ENCODE measurements at places on chromosomes 5 and 9.

GRCh38 chr9:136605988-136606660 lies 56.6 kb upstream of the EGFL7 start:
- no peak for DNase-seq

- no peak for DNase-seq
Measured at GRCh38 chr5:32055891-32056866, 117.9 kb downstream of the GOLPH3 start.

GRCh38 chr9:122039234-122039633 lies 53.9 kb downstream of the TTLL11 start:
- DNase-seq: no peak

DNA sequence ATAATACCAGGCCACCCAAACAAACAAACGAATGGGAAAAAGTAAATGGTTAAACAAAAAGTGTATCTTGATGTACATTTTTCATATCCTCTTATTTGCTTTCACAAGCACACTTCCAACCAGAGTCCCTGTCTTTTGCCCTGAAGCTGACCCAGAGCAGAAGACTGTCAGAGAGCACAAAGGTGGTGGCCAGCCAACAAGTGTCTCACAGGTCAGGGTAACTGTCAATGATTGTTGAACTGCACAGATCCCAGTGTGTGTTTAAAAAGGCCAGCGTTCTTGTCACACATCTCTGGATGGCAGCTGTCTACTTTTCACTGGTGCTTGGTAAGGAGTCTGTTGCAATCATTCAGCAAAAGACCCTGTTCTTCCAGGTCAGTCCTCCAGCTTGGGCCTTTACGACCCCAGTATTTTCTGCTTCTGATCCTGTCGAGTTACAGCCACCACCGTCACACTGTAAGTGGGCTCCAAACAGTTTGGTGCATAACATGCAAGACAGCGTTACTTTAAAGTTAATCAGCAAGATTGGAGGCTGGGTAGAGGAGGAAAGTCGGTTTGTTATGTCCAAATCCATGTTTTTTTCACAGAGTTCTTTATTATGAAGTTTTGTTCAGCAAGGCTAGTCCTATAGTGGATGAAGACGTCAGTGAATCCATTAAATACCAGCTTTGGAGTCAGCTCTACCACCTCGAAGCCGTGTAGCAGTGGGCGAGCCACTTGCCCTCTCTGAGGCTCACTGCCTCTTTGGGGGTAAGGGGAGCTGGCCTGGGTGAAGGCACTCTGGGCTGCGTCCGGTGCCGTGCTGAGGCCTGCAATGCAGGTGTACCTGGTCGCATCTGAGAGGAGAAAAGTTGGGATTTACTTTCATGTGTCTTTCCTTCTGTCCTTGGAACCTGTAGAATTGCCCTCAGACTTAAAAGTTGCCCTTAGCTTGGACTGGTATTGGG lies 265.7 kb downstream of the AOPEP start:
- no peak for DNase-seq

DNA sequence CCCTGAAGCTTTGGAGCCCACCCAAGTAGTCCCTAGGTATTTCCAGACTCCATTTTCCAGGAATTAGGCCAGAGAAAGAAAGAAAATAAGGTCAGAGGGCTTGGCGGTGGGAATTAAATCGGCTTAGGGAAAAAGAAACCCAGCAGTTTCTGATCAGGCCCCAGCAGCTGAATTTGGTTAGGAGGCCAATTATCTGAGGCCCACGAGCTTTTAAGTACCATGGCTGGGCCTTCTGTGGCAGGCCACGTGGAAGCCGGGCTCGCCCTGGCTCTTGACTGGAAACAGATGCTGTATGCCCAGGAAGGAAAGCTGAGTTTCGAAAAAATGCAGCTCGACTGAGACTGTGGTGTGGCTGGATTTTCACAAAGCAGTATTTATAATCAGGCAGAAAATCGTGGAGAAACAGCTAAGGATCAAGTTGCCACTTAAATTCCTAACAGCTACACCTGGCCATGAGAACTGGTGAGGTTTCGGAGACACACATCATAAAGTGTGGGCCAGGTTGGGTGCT lies 75.1 kb upstream of the PANK3 start:
- DNase-seq: no peak

DNA sequence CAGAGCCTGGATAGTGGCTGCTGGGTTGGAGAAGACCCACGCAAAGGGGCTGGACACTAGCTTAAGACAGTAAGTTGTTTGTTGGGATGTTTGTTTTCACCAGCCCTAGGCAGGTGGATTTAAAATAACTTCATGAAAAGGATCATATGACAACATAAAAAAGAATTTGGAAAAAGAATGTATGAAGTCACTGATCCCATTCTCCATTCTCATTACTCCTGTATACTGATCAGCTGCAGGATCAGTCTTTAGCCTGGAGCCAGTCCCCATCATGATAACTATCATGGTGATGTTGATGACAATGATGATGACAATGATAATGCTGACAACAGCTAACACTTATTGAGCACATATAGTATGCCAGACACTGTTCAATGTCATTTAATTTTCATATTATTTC lies 92.1 kb upstream of the IFNE start:
- no peak for DNase-seq

DNA sequence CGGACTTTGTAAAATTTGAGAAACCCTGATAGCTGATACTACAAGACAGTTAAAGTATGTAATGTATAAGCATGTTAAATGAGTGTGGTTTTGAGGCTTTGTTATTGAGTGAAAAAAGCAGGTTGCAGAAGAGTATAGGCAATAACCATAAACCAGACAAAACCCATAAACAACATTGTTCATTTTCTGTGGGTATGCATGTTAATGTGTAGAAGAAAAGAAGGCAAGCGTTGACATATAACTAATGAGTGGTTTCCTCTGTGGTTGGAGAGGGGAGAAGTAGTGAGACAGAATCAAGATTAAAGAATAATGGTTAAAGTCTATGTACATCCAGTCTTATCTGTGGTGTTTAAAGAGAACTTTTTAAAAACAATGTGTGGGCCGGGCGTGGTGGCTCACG lies 26.2 kb downstream of the RAD23B start:
- no peak for DNase-seq

GRCh38 chr9:75186767-75187380 lies 98.6 kb downstream of the OSTF1 start:
- DNase-seq: peak; percentile 59
